ENCODE measurements at places on chromosomes 4 and X.

GRCh38 chr4:76779740-76780459, 118.0 kb downstream of the SOWAHB start:
- no peak for DNase-seq

DNA sequence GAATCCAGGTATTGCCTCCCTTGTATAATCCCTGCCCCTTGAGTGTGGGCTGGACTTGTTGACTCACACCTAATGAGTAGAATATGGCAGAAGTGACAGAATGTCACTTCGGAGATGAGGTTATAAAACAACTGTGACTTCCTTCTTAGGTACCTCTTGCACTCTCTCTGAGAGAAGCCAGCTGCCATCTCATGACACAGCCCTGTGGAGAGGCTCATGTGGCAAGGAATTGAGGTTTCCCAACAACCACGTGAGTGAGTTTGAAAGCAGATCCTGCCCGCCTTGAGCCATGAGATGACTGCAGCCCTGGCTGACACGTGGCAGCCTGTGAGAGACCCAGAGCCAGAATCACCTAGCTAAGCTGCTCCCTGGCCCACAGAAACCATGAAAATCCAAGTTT, 13.5 kb downstream of the ASB11 start:
- no peak for DNase-seq

GRCh38 chr4:76783836-76784235, 114.1 kb downstream of the SOWAHB start:
- no peak for DNase-seq

- no peak for DNase-seq
Observed at GRCh38 chr4:118756958-118757357, 71.8 kb downstream of the METTL14 start.

- DNase-seq, result no peak
Observed at GRCh38 chr4:185933078-185933581, 121.1 kb upstream of the SORBS2 start.

DNA sequence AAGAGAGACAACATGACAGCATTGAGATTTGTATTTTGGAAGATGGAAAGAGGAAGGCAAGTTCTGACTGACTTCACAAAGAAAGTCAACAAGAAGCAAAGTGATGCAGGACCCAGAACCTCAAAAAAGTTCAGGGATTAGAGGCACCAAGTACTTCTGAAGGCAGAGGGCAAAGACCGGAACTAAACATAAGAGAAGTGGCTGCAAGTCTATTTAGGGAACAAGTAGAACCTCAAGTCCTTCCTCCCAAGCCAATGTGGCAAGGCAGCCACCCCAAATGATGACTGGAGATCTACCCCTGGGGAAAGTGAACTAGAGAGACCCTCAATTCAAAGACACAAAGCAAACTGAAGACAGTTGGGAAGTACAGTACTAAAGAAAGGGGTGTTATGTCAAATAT, 46.6 kb downstream of the SLC39A8 start:
- DNase-seq, result no peak

DNA sequence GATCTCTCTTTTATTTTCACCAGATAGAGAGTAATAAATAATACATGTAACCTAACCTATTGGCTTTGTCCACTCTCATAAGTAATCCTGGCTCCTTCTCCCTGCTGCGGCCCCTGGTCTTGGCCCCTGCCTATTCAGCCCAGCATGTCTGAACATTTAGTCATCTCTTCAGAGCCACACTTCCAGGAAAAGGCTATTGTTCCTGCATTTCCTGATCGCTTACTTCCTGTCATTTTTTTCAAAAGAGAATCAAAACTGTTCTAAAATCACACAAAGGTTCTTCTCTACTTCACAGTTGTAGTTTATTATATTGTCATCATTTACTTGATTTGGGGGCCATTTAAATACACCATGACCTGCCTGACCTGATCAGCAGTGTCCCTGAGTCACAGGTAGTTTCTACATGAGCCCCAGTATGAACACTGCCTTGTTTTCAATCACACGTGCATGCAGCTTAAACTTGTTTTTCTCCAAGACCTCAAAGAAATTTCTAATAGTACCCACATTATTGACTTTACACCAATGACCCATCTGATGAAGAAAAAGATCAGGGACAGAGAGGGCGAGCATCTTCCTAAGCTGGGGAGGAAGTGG, 47.4 kb upstream of the KDR start:
- DNase-seq, result no peak

DNA sequence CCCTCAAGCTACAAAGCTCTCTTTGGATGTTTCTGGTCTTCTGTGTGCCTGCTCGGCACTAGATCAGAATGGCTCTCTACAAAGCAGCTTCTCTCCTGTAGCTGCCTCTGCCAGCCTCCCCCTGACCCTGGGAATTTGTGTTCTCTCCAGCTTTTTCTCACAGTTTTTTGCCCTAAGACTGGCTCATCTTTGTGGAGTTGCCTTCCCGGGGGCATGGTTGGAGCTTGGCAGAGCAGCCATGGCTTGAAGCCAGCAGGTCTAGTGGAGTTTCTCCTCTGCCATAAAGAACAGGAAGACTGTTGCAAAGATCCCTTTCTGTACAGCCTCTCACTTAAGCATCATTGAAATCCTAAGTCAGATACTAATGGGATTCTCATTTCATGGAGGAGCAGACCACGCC, 163.3 kb upstream of the MAMLD1 start:
- no peak for DNase-seq

GRCh38 chr4:38504396-38504715, 159.6 kb upstream of the KLF3 start:
- DNase-seq, result no peak

DNA sequence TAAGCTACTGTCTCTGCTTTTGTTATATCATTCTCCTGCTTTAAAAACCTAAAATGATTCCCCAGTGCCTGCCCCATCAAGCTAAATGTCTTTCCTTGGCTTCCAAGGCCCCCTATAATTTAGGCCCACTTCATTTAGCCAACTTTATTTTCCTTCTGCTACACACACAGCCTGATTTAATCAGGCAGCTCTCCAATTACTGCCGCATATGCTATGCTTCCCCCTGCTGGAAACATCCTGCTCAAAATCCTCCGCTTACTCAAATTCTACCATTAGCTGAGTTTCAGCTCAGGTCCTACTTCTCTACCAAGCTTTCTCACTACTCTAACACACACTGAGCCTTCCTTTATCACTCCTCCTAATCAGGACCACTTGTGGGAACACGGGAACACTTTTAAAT, 17.0 kb downstream of the LAMP2 start:
- no peak for DNase-seq

DNA sequence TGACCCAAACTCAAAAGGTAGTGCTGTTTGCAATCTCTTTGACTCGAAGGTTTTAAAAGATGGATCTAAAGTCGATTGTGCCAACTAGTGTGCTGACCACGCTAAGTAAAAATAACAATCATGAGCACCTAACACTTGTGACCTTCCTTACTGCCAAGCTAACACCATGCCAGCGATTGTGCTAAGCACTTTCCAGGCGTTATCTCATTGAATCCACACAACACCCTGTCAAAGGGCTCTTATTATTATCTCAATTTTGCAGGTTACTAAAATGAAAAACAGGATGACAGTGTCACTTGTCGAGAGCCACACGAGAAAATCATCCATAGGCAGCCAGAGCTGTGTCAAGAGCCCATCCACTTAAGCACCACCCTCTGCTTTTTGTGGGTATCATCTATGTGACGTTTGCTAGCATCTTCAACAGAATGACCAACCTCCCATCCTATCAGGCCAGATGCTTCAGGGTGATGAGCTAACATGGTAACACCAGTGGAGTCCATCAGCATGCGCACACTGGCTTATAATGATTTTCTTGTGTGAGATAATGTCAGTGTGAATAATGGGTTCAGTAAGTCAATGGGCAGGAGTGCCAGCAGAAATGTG, 893 bp upstream of the GAB3 start:
- DNase-seq, result no peak

- DNase-seq, result no peak
Observed at GRCh38 chr4:20480165-20480947, 219.9 kb upstream of the PACRGL start.

DNA sequence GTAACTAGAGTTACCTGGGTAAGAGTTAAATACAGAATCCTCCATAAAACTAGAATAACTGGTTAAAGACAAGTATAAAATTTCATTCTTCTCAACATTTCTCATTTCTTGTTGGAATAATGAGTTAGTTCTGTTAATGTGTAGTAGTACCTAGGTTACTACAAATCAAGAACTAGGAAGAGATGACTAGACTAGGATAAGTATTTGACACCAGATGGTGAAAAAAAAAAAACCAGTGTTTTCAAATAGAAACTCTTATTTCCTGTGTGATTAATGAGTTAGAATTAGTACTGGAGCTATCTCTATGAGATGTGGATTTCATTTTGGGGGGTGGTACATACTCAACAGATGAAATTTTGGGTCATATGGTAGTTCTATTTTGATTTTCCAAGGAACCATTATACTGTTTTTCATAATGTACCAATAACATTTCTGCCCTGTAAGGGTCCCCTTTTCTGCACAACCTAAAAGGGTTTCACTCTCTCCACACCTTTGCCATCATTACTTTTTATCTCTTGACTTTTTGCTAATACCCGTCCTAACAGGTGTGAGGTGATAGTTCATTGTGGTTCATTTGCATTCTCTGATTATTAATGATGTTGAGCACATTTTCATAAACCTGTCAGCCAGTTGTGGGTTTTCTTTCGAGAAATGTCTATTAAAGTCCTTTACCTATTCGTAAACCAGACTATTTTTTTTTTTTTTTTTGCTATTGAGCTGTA, 1.7 kb upstream of the VCX start:
- DNase-seq, result no peak

DNA sequence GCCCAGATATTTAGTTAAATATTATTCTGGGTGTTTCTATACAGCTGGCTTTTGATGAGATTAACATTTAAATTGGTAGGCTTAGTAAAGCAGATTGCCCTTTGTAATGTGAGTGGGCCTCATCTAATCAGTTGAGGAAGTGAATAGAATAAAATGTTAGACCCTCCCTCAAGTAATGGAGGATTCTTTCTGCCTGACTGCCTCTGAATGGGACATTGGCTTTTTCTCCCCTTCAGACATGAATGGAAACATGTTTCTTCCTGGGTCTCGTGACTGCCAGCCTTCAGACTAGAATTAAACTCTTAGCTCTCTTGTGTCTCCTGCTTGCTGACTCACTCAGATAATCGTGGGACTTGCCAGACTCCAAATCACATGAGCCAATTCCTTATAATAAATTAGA, 266.7 kb downstream of the INPP4B start:
- no peak for DNase-seq

All from spinal cord (tissue), 10 donors.